ENCODE measurements at places on chromosomes 4 and X. TPM values are rescaled to one million over a fixed set of nuclear protein-coding genes. Genes with fewer than 3 reads are reported as not detected.
A peak's percentile ranks its signal among the peaks of the same experiment; 100 is the strongest.

- no peak for DNase-seq
These were observed 3.4 kb downstream of the AIFM1 start for GRCh38 chrX:130162094-130162735.

GRCh38 chrX:9482837-9483236, 18.0 kb downstream of the TBL1X start:
- no peak for DNase-seq

GRCh38 chrX:150339736-150340135, 23.4 kb upstream of the MAMLD1 start:
- DNase-seq = no peak

The PDE6B gene
- 18.9 TPM for total RNA-seq

The S100P gene
- 18.0 TPM for total RNA-seq

DNA sequence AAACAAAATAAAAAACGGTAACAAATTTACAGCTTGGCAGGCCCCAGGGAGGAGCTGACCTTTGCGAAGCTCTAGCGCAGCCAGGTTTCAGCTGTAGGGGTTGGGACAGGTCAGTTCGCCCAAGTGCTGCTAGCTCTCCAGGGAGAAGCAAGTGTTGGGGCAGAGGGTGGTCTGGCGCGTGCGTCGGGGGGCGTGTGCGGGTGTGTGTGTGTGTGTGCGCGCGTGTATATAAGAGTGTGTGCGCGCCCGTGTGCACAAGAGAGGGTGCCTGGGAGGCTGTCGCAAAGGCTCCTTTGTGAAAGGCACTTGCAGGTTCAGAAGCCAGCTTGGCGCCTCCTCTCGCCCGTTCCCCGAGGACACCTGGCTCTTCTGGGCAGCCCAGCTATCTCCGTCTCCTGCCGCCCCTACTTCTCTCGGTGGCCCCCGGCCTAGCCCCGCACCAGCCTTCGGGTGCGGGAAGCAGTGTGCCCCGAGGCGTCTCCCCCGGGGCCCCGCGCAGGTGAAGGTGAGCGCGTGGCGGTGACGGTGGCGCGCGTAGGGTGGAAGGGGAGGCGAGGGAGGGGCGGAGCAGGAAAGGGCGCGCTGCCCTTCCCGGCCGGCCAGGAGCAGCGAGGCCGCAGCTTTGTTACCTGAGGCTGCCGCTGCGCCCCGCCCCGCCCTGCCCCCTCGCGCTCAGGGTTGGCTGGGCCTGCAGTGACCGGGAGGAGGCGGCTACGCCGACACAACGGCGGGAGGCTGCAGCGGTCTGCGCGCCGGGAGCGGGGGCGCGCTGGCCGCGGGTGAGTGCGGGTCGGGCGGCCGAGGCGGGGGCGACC, at the start of gene FHDC1:
Gene FHDC1 (plus strand): TSS at position 693 of the 815 bp plus-strand sequence. CDS start 6,735 bp downstream, outside the sequence.
- peak; percentile 29 for DNase-seq

DNA sequence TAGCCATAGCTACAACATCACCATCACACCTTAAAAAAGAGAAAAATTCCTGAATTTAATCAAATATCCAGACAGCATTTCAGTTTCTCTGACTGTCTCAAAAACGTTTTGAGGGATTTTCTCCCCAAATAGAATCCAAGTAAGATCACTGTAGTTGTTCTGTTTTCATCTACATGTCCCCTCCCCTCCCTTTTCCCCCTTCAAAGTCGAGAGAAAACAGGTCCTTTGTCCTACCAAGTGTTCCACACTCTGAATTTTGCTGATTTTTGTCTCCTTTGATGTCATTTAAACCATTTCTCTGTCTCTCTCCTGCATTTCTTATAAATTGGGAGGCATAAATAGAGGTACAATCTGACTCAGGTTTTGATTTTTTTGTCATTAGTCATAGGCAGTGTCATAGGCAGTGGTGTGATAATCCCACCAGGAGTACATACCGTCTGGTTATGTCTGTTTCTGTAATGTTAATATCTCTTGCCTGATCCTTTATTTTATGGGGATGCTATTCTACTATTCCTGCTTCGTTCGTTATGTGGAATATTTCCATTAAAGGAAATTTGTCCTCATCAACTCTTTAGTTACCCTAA, 348.6 kb downstream of the PTTG2 start:
- DNase-seq = no peak

DNA sequence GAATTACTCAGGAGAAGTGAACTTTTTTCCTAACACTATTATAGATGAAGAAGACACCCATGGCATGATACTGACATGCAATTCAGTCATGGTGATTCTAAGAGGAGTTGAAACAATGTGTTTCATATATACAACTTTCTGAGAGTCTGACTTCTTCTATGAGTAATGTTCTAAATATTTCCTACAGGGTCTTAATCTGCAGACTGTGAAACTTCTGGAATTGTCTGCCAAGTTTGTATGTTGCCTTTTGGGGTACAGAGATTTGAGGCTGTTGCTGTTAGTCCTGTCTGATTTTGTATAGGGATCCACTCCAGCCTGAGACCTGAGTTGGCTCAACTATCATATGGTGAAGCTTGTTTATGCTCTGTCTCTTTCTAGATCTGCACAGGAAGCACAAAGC, 160.6 kb upstream of the GATB start:
- no peak for DNase-seq

DNA sequence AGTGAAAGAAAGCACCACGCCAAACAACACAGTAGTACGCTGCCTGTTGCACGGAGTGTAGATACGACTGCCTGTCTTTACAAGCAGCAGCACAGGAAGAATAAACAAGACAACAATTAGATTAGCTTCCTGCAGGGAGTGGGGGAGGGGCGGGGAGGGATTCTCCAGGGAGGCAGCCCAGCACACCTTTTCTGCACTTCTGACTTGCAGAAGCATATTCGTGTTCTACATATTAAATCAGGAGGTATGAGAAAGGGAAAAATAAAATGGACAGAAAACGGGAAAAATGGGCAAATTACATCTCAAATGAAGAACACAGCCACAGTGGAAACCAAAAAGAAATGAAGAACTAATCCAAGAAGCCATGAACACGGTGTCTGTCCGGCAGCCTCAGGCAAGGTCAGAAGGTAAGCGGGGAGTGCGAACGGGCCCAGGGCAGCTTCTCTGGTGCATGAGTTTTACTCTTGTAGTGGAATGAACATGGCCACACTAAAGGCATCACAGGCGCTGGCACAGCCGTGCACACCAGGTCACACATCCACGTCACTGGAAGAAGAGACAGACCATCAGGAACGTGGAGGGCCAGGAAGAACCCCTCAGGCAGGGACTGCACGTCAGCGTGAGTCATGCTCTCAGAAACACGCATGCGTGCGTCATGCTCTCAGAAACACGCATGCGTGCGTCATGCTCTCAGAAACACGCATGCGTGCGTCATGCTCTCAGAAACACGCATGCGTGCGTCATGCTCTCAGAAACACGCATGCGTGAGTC, 20.1 kb upstream of the ADRA2C start:
- no peak for DNase-seq

GRCh38 chr4:15756361-15756861, 21.7 kb upstream of the CD38 start:
- peak; percentile 81 for DNase-seq

DNA sequence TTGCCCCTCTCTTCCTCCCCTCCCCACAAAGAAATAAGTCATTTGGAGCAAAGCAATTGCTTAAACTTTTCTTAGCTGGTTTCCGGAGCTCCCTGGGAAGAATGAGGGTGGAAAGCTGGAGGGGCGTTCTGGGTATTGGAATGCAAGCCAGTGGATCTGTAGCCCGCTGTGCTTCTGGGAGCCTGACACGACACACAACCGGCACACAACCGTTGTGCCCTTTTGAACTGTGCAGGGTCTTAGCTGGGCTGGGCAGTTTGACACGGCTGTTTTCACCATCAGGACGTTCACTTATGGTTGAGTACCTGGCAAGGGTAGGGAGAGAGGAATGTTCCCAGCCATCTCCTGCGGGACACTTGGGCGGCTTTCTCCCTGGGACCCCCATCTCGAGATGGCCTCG, 38.3 kb downstream of the SHROOM2 start:
- no peak for DNase-seq

DNA sequence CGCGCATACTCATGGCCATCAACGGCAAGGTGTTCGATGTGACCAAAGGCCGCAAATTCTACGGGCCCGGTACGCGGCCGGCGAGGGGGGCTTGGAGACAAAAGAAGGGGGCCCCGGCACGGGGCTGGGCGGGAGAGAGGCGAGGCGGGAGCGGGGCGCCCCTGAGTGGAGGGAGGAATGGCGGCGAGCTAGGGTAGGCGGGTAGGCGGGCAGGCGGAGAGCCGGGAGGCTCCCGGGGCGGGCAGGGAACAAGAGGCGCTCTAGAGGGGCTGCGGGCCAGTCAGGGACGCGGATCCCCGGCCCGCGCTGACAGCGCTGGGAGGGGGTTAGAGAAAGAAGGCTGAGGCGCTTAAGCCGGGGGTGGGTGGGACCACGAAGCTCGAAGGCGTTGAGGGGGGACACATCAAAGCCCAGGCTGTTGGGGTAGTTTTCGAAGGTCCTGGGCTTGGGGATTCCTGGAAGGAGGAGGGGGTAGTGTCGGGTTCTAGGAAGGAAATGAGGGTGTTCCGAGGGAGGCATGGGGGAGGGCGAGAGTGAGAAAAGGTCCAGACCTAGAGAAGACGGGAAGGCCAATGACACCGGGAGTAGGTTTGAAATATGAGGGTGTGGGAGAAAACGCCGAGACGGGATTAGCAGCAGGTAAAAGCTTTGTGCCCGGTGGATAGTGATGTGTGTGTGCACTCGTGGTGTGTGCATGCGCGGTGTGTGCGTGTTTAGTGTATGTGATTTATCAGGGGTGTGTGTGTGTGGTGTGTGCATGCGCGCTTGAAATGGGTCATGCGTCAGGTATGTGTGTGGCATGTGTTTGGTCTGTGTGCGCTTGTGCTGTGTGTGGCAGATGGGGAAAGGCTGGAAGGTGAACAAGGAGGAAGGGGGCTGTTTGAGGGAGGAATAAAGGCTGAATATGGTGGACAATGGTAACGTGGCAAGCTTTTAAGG, 807 bp downstream of the PGRMC1 start:
- peak; percentile 35 for DNase-seq

The MMRN1 gene
- not detected for total RNA-seq

- DNase-seq = peak; percentile 3
These were observed 66.1 kb downstream of the KLHL4 start for GRCh38 chrX:87583679-87584078.

GRCh38 chrX:74614093-74614909, at the start of gene RLIM:
Gene RLIM (minus strand): TSS chrX:74614624. CDS start chrX:74595977, 18,647 bp downstream.
- DNase-seq = peak; percentile 92

The TRAM1L1 gene
- 0.19 TPM for total RNA-seq

The SLITRK2 gene
- total RNA-seq = not detected

Measured in activated T-cell treated with anti-CD3 and anti-CD28 coated beads, Interleukin-2, amount 50 U/mL, for 72 hours (primary cell).